NCI-H524 (cell line): ENCODE measurements at places on chromosomes 6 and 20.

GRCh38 chr20:61888101-61888865 lies 177.4 kb downstream of the TAF4 start:
- no peak for DNase-seq

GRCh38 chr6:14146506-14147096 lies 29.0 kb downstream of the CD83 start:
- no peak for DNase-seq

- no peak for DNase-seq
These were observed 459.2 kb upstream of the RUNX2 start for GRCh38 chr6:44868910-44869309.

DNA sequence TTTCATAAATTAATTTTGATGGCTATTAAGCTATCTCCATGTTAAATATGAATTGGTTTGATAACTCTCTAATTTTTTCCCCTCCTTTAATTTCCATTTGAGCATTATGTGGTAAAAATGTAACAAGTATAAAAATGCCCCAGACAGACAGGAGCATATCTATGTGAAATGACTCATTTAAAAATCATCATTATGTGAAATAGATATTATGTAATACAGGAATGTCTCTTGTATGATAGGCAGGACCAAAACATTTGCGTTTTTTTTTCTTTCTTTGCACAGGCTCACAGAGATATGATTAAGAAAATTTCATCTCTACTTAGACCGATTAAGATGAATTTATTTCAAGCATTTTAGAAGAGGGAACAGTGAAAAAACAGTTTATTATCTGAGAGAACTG lies 95.8 kb downstream of the AKAP7 start:
- DNase-seq, result no peak

- DNase-seq, result no peak
These were observed 24.8 kb downstream of the COL20A1 start for GRCh38 chr20:63317601-63318291.

- DNase-seq, result no peak
These were observed 34.2 kb upstream of the TBXT start for GRCh38 chr6:166201878-166202277.

DNA sequence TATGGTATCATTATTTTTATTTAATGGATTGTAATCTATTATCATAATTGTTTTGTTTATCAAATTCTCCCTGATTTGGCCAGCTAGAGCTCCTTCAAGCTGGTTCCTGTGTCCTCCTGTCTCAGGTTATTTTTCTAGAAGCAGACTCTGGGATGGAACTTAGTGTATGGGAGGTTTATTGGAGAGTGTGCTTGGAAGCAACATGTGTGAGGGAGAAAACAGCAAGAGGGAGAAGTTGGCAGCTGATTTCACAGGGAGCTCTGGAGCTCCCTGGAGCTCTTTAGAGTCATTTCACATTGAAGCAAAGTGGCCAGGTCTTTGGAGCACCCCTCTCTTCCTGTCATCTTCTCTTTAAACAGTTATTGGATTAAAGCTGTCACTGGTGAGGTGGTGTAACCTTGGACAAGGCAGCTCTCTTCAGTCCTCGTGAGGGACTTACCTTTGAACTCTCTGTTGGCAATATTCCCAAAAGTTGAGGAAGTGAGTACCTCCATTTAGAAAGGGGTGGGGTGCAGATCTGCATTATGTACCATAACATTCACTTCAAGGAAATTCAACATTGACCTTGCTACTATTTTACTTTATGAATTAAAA lies 103.6 kb downstream of the PHF3 start:
- no peak for DNase-seq

DNA sequence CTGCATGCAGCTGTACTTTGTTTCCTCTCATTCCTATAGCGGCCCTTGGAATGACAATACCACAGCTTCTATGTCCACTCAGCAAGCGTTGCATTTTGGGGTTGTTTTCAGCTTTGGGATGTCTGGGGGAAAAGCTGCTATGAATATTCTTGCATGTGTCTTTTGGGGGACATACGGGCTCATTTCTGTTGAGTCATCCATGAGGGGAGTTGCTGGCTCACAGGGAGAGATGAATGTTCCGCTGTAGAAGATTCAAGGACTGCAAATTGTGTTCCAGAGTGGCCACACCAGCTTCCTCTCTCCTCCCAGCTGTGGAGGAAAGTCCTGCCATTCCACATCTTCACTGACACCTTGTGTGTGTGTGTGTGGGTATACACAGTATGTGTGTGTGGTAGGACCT lies 43.3 kb downstream of the TGM2 start:
- no peak for DNase-seq

DNA sequence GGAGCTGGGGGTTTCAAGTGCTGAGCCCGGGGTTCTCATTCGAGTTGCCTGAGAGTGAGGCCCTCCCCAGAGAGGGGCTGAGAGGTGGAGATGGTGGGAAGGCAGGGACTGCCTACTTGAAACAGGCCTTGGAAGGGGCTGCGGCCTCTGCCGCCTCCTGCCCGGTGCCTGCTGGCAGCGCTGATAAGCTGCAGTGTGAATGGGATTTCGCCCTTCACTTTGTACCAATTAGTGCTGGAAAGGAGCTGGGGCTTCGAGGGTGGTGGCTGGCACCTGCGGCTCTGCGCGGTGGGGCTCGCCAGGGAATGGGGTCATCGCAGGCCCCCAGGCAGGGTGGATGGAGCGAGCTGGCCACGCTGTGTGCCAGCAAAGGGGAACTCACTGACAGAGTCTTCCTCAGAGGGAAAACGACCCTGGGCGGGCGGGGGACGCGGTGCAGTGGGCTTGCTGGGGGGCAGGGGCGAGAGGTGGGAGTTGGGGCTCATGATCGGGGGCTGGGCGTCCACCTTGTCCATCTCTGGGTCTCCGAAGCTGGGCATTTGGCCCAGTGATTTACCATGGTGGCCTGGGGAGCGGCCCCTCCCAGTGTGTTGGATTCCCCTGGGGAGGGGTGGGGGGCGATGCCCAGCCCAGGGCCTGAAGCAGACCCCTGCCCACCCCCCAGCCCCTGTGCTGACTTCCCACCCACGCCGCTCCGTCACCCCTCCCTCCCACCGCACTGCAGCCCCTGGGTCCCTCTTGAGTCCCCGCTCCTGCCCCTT lies 22.9 kb downstream of the COL20A1 start:
- DNase-seq, result peak; percentile 40

DNA sequence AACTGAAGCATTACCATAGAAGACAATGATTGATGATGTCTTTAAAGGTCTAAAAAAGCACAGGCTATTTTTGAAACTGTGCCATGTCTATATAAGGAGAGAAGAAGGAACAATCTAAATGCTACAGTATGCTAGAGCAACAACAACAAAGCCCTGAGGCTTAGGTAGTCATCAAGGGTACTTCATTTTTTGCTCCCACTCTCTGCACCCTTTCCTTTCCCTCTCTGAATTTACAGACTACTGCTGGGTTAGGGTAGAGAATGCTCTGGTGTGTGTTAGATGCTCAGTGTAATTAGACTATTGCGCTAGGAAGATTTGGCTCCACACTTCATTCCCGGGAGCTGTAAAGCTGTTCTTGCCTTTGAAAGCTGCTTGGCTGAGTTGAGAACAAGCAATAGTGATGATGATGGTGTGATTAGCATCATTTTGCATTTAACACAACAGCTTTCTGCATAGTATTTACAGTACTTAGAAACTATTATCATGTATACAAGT lies 1262.5 kb upstream of the CITED2 start:
- DNase-seq, result peak; percentile 8

DNA sequence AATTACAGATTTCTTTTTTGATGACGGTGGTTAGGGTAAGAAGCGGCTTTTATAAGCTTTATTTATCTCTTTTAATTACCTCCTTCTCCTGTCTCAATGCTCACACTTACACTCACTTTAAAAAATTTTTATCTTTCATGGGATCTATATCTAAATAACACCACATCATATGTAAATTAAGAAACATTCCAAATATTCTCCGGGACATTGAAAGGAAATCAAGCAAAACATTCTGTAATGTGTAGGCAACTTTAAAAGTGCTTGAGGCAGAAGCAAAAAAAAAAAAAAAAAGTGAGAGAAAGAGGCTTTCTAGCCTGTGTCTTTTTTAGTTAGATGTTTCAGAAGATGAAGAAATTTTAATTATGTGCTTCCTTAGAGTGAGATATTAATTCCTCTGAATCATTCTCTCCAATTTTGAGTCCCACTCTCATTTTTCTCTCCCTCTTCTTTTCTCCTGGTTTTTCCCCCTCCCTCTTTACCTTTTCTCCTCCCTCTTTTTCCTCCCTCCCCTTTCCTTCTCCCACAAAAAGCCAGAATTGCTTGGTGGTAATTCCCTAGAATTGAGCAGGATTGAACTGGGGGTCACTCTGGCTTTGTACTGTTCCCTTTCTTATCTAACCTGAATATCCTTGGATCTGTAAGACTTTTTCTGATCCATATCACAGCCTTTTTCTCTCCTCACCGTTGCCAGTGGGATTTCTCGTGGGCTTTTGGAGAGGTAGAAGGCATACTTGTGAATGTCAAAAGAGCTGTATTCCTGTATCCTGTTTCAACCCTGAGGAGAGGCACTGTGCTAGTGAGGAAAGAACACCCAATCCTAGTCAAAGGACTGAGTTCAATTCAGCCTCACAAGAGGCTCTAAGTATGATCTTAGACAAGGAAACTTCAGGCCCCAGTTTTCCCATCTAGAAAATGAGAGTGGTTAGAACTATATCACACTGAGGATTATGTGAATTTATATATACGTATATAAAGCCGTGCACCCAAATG lies 30.4 kb downstream of the KCNQ5 start:
- DNase-seq, result no peak

GRCh38 chr6:156068881-156069280 lies 613.2 kb upstream of the NOX3 start:
- DNase-seq, result peak; percentile 35

- no peak for DNase-seq
These were observed 55.9 kb upstream of the C20orf144 start for GRCh38 chr20:33606118-33606771.

GRCh38 chr20:47973519-47974233 lies 188.4 kb upstream of the SULF2 start:
- DNase-seq, result no peak

GRCh38 chr6:118594877-118595276 lies 46.8 kb downstream of the PLN start:
- DNase-seq, result no peak

- DNase-seq, result no peak
These were observed 71.0 kb downstream of the EDN3 start for GRCh38 chr20:59371431-59371830.

GRCh38 chr20:36861875-36862801 lies 13.8 kb upstream of the TLDC2 start:
- peak; percentile 82 for DNase-seq

DNA sequence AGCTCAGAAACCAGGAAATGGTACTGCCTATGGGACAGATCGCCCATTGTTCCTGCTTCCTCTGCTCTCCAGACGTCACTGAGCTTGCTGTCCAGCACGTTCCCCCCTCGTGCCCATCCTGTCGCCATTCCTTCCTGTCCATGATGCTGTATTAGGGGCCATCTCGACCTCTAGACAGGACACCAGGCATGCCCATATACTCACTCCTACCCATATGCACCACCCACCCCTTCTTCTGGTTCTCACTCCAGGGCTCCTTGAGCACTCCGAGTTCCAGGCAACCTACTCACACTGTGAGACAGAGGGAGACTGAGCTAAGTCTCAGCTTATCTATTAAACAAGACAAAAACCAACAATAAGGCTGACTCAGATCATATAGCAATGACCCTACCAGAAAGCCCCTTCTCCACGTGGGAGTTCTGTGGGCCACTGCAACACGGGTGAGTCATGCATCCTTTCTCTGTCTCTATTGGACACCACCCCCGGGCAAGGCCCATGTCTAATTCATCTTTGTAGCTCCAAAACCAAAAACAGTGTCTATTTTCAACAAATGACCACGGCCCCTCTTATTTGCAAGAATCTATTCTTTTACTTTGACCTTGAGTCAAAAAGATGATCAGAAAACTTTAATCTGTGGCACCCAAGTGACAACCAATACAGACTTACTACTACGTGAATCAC lies 65.7 kb downstream of the PSMG4 start:
- DNase-seq, result no peak

DNA sequence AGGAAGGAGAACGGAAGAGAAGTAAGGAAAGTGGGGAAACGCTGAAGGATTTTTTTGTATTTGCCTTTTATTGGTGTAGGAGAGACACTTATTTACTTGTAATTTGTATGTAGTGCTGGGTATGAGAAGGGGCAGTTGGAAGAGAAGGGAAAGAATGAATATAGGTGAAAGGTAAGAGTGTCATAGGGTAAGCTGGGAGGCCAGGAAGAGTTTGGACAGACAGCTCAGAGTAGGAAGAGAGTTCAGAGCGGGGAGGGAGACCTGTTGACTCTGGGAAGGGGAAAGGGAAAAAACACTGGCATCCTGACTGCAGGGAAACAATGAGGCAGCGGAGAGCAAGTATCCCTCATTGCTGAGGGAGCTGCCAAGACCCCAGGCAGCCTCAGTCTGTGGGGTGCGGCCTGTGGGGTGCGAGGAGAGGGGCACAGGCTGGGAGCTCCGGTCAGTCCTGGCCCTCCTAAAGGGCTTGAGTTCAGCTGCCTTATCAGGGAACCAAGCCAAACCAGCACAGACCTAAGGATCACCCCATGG lies 3.1 kb downstream of the TRAF3IP2 start:
- DNase-seq, result no peak

GRCh38 chr20:15251171-15251570 lies 913.8 kb upstream of the FLRT3 start:
- no peak for DNase-seq

DNA sequence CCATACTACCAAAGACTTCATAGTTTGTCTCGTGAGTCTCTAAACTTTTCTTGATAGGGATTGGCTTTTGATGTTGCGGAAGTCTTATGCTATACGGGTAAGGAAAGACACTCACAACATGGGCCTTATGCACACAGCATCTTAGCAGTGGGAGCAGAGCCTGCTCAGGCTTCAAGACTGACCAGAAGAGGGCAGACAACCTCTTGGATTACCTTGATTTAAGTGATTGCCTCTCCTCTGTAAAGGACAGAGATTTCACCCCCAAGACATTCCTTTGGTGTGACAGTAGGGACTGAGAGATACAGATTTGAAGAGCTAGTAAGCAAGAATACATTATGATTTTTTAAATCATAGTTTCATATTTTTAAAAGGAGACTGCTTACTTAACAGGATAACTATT lies 71.0 kb upstream of the SAMD3 start:
- DNase-seq, result peak; percentile 73
